ENCODE measurements at places on chromosomes 3 and 15.

GRCh38 chr3:97010881-97011657 lies 196.7 kb downstream of the EPHA6 start:
- no peak for DNase-seq

DNA sequence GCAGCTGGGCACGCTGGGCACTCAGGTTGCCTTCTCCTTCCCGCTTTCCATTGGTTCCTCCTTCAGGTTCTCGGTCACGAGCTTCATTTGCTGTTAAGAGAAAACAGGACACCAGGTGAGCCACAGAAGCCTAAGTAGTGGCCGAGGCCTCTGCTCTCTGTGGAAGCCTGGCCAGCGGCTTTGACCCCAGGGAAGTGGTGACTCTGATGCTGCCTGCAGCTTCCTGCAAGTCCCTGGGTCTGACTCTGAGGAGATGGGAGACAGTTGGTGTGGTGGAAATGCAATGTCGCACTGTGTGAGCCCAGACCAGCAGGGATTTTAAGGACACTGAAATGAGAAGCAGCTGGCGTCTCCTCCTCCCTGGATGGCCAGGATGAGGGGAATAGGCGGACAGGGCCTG lies 80.5 kb downstream of the SNRK start:
- no peak for DNase-seq

DNA sequence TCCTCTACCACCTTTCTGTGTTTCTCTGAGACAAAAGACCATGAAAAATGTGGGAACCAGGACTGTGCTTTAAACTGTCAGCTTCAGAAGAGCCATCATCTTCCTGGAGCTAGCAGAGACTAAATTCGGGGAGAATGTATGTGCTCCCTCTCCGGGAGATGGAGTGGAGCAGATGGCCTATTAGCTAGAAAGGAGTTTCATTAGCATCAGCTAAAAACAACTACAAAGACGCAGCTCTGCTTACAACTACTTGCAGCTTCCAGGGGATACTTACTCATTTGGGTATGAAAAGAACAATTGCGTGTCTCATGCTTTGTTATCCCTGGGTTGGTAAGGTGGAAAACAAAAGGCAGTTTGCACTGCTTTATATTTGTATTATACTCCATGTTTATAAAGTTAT lies 159.6 kb downstream of the MFSD1 start:
- DNase-seq, result no peak

GRCh38 chr3:674116-674515 lies 418.7 kb upstream of the CNTN6 start:
- DNase-seq, result no peak
